ENCODE measurements at places on chromosomes 3 and 15. TPM values are rescaled to one million over a fixed set of nuclear protein-coding genes. Genes with fewer than 3 reads are reported as not detected.

Gene KY
- total RNA-seq: not detected

- DNase-seq: no peak
Measured at GRCh38 chr15:101808201-101808600, 3.8 kb upstream of the OR4F15 start.

Gene ARGFX
- total RNA-seq: not detected

Gene FEM1B
- total RNA-seq: 48.7 TPM

Gene GPR62
- total RNA-seq: not detected

Gene RETNLB
- total RNA-seq: not detected

DNA sequence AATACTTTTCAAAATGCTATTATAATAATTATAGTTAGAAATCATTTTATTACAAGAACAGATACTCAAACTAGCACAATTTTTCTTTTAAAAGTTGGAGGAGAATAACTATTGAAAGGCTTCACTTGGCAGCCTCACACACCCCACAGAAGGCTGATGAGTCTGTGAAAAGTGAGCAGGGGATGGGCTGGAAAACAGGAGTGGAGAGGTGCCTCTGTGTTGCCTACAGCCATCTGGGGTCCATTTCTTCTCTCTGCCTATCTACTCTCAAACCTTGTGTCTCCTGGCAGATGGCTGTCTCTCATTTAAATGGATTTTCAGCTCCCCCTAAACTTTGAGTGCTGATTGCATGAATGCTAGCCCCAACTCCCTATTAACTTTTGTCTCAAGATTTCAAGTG, 230.8 kb downstream of the CLSTN2 start:
- DNase-seq: no peak

Gene LPCAT4
- total RNA-seq: 24.1 TPM

Gene CLASP2
- total RNA-seq: 41.1 TPM

Gene ZMAT3
- total RNA-seq: 18.6 TPM

GRCh38 chr15:85767785-85768529, 26.8 kb downstream of the KLHL25 start:
- DNase-seq: no peak

Gene BFSP2
- total RNA-seq: not detected

Gene GALNT15
- total RNA-seq: 275 TPM

- no peak for DNase-seq
Measured at GRCh38 chr15:80977627-80978036, 12.0 kb downstream of the MESD start.

DNA sequence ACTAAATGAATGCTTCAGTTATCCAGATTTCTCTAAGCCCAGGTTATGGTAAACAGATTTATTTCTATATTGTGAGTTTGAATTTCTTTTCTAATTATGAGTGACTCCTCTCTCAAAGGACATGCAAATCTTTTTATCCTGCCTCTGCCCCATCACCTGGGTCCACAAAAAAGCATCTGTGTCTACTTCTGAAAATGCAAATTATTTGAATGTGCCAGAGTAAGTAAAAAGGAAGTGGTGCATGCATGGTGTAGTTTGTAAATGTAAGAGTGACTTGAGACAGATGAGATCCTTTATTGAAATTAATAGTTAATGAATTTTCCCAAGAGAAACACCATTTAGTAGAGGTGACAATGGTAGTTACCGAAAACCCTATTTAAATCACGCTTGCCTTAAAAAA, 26.9 kb downstream of the MCTP2 start:
- DNase-seq: no peak

- no peak for DNase-seq
Measured at GRCh38 chr3:164890061-164890460, 188.2 kb downstream of the SI start.

GRCh38 chr3:144968750-144969350, 997.2 kb downstream of the DIPK2A start:
- DNase-seq: no peak

DNA sequence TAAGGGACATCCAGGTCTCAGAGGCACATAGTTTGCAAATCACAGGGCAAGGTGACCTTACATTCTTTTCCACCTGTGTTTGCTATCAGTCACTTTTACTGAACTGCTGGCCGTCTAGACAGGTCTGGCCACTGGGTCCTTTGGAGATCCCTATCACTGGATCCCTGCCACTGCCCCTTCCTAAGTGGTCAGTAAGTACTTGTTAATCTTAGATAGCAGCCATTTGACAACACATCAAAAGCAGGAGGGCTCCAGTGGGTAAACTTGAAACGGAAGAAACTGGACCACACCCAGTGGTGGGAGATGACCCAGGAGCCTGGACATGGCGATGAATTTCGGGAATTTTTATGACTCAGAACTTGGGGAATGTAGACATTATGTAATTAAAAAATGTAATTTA, 28.9 kb upstream of the RASGRP1 start:
- DNase-seq: no peak

- DNase-seq: no peak
Measured at GRCh38 chr15:75148280-75148679, 53.4 kb upstream of the C15orf39 start.

DNA sequence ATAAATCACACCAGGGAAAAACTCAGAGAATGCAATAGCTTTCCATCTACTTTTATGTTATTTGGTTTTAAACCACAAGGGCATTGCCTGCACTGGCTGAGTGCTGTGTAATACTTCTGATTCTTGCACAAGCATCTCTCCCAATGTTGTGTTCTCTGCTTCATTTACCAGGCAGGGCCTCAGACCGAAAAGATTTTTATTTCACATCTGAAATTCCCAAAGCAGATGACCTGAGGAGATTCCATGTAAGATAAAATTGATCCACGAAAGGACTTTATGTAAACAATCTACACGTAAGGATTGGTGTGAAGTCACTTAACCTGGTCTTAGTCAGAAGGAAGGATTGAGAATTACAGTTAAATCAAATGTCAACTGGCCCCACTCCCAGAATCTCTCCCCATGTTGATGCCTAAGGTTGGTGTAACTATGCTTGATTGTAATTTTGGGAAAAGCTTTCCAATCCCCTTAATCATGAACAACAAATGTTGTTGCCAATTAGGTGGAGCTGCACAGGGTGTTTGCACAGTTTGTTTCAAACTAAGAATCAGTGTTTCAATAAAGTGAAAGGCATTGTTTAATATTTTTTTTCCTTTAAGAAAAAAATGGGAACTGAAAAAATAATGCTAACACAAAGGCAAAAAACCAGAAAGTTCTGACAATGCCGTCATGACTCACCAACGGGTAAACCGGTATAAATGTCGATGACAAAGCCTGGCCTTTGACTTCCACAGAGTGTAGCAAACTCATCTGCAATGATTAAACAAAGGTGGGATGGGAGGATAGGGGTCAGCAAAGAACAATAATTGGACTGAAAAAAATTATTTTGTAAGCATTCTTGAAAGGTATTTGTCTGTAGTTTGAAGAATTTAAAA, 128.6 kb downstream of the DUT start:
- no peak for DNase-seq

DNA sequence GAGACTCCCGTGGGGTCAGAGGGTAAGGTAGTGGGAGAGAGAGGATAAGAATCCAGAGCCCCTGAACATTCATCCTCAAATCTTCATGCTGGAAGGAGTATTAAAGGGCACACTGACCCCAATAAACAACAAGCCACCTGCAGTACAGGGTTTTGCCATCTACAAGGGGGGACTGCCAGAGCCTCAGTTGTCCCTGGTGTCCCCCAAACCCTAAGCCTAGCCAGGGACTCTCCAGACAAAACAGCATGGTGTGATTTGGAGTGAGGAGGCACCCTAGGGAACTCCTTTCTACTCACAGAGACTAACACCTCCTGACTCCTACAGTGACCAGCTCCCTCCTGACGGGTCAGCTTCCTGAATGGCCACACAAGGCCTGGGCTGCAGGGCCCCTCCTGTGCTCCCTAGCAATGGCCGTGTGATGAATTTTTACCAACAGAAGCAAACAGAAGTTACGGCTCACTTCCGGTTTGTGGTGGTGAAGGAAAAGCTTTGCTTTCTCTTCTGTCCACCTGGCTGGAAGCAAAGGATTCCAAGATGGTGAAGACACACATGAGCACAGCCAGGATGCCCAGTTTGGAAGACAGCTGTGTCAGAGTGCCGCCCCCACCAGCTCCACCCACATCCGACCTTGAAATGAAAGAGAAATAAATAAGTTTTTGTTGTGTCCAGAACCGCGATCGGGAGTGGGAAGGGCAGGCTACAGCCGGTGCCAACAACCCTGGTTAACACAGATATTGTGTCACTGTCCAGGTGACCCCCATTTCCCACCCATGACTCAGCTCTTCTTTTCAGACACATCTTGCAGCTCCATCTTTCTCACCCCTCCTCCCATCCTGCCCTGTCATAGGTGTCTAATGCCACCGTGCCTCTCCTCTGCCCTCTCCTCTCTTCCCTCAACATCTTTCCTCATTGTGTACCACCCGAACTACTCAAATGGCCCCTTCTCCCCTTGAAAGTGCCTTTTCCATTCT, 69.6 kb upstream of the ATP13A3 start:
- no peak for DNase-seq

DNA sequence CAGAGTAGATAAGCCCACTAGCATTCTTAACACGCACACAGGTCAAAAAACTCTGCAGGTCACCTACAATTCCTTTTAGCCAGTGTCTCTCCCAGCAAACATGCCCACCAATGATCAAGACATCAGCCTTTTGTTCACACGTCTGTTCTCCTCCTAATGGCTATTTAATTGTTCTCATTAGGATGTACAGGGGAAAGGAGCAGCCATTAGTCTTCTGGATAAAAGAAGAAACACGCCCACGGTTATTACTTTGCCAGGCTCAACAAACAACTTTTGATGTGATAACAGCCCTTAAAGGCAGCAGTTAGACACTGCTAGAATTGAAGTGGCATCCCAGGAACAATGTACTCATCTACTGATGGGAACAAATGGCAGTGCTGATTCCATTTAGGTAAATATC, 108.8 kb downstream of the NTRK3 start:
- no peak for DNase-seq

- DNase-seq: no peak
Measured at GRCh38 chr15:37891766-37892368, 42.6 kb upstream of the TMCO5A start.

Gene CHRD
- 11.3 TPM for total RNA-seq

DNA sequence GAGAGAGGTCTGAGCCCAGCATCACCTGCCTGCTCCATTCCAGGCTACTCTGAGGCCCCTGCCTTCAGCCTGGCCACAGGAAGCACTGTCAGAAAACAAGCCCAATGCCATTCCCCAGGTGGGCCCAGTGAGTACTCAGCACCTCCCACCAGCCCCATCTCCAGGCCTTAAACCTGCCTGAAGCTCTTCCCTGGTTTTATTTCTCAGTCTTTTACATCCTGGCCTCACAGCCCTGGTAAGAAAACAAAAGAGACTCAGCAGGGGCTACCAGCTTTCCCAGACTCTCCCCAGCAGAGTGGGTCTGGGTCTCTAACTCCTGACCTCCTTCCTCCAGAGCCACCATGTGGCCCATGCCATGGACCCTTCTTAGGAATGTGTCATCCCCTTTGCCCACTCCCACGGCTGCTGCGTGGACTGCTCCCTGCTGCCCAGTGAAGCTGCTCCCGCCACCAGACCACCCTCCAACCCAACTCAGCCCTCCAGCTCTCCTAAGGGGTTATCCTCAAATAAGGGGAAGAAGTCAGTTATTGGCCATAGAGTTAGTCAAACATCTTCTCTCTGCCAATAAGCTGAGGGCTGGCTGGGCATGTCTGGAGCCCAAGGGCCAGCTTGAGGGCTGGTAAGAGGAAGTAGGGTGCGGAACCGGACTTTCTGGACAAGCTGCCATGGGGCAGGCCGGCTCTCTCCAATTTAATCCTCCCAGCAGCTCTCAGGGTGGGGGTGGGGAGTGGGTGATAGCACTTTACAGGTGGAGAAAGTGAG, 116.7 kb upstream of the LINGO1 start:
- no peak for DNase-seq

- DNase-seq: no peak
Measured at GRCh38 chr3:54321520-54321919, 199.2 kb downstream of the CACNA2D3 start.

Gene RAB6B
- total RNA-seq: 64.8 TPM

Gene SV2B
- 8.1 TPM for total RNA-seq
